ENCODE measurements at places on chromosomes 7 and 10.

- no peak for DNase-seq
Observed at GRCh38 chr7:3910054-3910453, 609.0 kb downstream of the SDK1 start.

- peak; percentile 48 for DNase-seq
Observed at GRCh38 chr10:101095550-101096213, 33.9 kb downstream of the KAZALD1 start.

GRCh38 chr10:92305133-92306072 is 14.4 kb downstream of the MARCHF5 start:
- DNase-seq: no peak

GRCh38 chr10:99654390-99655175 is 4.7 kb upstream of the ENTPD7 start:
- DNase-seq: no peak

- no peak for DNase-seq
Observed at GRCh38 chr7:141640239-141640840, 61.6 kb downstream of the DENND11 start.

DNA sequence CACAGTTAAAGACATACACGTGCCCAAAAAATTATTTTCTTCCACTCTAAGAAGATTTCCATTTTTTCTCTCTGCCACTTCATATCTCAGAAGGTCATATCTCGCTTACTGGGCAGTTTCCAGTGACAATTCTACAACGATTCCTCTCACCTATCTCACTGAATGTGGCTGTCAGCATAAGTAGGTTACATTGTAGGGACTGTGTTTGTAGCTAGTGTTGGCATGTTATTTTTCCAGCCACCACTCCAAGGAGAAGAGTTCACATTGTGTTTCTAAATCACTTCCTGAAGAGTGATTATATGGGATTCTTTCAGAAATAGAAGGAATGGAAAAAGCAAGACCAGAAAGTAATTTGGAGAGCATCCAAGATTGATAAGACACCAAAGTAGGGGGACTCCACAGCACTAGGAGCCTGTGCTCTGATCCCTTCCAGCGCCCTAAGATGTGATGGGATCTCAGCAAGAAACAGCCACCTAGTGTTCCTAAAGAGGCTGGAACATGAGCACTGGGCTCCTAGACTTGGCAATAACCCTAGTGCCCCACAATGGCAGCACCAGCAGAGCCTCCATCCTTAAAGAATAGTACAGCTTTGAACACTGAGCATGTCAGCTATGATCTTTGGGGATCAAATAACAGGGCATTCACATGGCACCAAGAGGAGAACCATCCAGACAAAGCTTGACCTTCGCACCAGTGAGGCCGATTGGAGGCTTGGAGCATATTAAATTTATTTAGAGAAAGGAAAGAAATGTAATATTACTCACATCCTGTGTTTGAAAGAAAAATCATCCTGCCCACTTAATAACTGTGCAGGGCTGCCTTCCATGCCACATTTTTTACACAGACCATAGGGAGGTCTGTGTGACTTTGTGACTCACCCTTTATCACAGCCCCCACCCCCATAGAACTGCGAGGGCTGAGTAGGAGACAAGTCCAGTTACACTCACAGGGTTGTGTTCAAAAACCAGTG is 51.8 kb downstream of the CAV1 start:
- DNase-seq: no peak

GRCh38 chr7:139648941-139649425 is 125.5 kb downstream of the CLEC2L start:
- DNase-seq: no peak

- no peak for DNase-seq
Observed at GRCh38 chr7:93981480-93981874, 22.7 kb downstream of the BET1 start.

GRCh38 chr10:63671317-63671937 is 150.2 kb downstream of the REEP3 start:
- DNase-seq: no peak

Measured in stimulated activated CD8-positive, alpha-beta memory T cell treated with anti-CD3 and anti-CD28 coated beads, Interleukin-4, amount 100 ng/mL, for 4 hours (primary cell).